Activated CD8-positive, alpha-beta memory T cell treated with anti-CD3 and anti-CD28 coated beads, Interleukin-2, amount 10 ng/mL, durations not matched to agents 7 days and 5 days (primary cell): ENCODE measurements at places on chromosomes 16 and 17. TPM values are rescaled to one million over a fixed set of nuclear protein-coding genes. Genes with fewer than 3 reads are reported as not detected.

NHERF2 gene
- total RNA-seq, result 2.2 TPM

ENPP7 gene
- 0.23 TPM for total RNA-seq

PPP1R9B gene
- total RNA-seq, result 121 TPM

NPIPB8 gene
- 1.5 TPM for total RNA-seq

WNK4 gene
- 0.59 TPM for total RNA-seq

CCDC40 gene
- 0.84 TPM for total RNA-seq

ZG16 gene
- total RNA-seq, result not detected

DNA sequence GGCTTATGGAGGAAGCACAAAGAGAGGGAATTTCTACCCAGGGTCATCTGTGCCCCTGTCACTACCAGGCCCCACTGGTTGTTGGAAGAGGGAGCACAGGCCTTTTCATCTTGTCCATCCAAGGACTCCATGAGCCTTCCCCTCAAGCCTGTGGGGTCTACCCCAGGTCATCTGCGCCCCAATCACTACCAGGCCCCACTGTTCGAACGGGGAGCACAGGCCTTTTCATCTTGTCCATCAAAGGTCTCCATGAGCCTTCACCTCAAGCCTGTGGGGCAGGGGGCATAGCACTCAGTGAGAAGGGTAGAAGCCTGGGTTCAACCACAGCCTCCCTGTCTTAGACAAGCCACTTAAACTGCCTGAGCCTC lies 101.5 kb upstream of the CDH5 start:
- no peaks in the 10 kb centered on the region for H3K36me3 ChIP-seq
- peaks cover 1% of the 10 kb centered on the region for H3K4me1 ChIP-seq
- no peak overlapping the region for H3K4me3 ChIP-seq
- H3K27me3 ChIP-seq, result peaks cover 28% of the 10 kb centered on the region
- H3K27ac ChIP-seq, result no peak overlapping the region
- peak; percentile 33 for DNase-seq

DNA sequence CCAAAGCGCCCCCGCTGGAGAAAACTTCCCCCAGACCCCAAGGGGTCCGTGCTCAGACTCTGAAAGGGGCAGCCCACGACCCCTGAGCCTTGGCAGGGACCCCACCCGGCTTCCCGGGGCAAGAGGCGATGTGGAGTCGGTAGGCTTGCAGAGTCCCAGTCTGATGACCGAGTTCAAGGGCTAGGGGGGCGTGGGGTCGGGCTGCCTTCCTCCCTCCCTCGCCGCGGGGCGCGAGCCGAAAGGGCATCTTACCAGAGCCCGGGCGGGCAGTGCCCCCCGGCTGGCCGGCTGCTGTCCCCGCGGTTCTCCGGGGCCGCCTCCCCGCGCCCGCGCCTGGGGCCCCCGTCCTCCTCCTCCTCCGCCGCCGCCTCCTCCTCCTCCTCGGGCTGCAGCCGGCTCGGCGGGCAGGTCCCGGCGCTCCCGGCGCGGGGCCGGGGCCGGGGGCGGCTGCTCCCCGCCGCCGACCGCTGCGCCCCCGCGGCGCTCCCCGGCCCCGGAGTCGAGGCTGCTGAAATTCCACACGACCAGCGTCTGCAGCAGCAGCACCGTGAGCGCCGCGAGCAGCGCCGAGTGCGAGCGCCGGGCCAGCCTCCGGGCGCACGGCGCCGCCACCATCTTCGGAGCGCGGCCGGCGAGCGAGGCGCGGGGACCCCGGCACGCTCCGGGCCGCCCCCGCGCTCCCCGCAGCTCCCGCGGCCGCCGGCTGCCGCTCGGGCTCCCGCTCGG lies 415 bp downstream of the XYLT1 start:
- peak overlapping the region; percentile 99 for H3K4me3 ChIP-seq
- peaks cover 30% of the 10 kb centered on the region for H3K36me3 ChIP-seq
- peak overlapping the region; percentile 81 for H3K27ac ChIP-seq
- peaks cover 11% of the 10 kb centered on the region for H3K27me3 ChIP-seq
- DNase-seq, result peak; percentile 48

DNA sequence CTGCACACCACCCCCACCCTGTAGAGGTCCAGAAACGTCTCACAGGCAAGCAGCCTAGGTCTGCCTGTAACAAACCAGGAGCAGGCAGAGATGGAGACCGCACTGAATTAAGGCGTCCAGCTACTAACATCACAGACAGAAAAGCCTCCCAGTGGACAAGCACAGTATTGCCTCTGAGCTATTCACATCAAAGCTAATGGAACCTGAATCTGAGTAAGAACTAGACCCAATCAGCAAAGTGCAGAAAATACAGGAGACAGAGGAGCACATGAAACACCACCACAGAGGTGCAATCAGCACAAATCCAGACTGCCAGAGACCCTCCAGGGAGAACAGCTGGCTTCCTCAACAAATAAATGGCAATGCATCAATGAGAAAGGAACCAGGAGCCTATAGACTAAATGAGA lies 22.2 kb upstream of the PEMT start:
- peaks cover 7% of the 10 kb centered on the region for H3K27me3 ChIP-seq
- H3K27ac ChIP-seq, result no peak overlapping the region
- peak; percentile 69 for DNase-seq
- H3K4me1 ChIP-seq, result no peaks in the 10 kb centered on the region
- H3K4me3 ChIP-seq, result no peak overlapping the region
- H3K36me3 ChIP-seq, result no peaks in the 10 kb centered on the region

GRCh38 chr16:49575346-49576172 lies 202.0 kb downstream of the C16orf78 start:
- no peak for DNase-seq
- H3K4me1 ChIP-seq, result no peaks in the 10 kb centered on the region
- H3K27ac ChIP-seq, result no peak overlapping the region
- H3K4me3 ChIP-seq, result no peak overlapping the region

DNA sequence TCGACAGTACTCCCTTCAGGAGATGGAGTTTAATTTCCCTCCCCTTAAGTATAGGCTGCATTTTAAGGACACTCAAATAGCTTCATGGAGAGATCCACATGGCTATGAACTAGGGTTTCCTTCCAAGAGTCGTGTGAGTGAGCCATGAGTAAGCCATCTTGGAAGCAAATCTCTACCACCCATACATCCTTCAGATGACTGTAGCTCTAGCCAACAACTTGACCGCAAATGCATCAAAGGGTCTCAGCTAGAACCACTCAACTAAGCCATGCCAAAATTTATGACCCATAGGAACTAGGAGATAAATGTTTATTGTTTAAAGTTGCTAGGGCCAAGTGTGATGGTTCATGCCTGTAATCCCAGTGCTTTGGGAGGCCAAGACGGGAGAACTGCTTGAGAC lies 43.4 kb downstream of the METTL16 start:
- H3K4me3 ChIP-seq, result no peak overlapping the region
- H3K27me3 ChIP-seq, result no peaks in the 10 kb centered on the region
- no peak overlapping the region for H3K27ac ChIP-seq
- no peaks in the 10 kb centered on the region for H3K4me1 ChIP-seq
- DNase-seq, result no peak

- no peaks in the 10 kb centered on the region for H3K4me1 ChIP-seq
- no peak for DNase-seq
- no peak overlapping the region for H3K4me3 ChIP-seq
- H3K36me3 ChIP-seq, result peaks cover 2% of the 10 kb centered on the region
- H3K27ac ChIP-seq, result no peak overlapping the region
Observed at GRCh38 chr17:41383690-41384089, 1.6 kb upstream of the KRT34 start.

DNA sequence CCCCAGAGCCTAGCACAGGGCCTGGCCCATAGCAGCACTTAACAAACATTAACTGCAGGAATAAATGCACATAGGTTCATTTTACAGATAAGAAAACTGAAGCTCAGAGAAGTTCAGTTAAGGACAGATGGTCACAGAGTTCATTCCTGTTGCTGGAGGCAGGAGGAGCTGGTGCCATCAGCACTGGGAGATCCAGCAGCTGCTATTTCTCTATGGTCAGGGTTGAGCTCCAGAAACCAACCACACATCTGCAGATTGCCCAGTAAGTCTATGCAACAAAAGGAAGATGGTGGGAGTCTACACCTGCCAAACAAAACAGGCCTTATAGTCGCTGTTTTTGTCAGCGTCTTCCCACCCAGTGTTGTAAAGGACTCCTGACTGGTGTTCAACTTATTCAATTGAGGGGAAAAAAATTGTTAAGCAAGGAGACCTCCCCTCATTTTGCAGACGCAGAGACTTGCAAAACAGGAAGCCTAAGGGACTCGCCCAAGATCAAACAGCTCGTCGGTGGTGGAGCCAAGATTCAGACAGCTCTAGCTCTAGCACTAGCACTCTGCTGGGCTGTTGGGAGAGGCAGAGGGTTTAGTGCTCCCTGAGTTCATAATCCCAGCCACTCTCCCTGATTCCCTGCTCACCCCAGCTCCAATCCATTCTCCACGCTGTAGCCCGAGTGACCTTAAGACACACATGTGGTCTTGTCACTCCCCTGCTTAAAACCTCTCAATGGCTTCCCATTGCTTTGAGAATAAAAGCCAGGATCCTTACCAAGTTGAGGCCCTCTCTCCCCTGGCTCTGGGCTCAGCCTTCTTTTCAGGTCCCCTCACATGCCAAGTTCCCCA lies 9.0 kb downstream of the NOG start:
- H3K27me3 ChIP-seq, result peaks cover 64% of the 10 kb centered on the region
- no peaks in the 10 kb centered on the region for H3K36me3 ChIP-seq
- no peak for DNase-seq
- no peaks in the 10 kb centered on the region for H3K4me1 ChIP-seq

DNA sequence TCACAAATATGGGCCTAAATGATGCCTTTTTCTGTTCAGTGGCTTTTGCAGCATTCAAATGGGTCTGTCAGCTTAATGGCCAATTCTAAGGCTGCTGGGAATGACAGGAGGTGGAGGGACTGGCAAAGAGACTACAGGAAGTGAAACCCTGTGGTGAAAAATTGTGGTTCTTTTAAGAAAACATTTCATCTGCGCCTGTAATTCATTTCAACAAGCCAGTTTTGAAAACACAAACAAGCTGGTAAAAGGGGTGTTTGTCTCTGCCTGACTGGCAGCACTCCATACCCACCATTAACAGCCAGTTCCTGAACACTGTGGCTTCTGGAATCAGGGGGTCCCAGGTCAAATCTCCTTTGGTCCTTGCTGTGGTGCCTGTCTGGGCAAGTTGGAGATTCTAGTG lies 3.6 kb upstream of the KDM8 start:
- peaks cover 59% of the 10 kb centered on the region for H3K4me1 ChIP-seq
- DNase-seq, result peak; percentile 69
- peak overlapping the region; percentile 91 for H3K27ac ChIP-seq
- peak overlapping the region; percentile 35 for H3K4me3 ChIP-seq
- peaks cover 9% of the 10 kb centered on the region for H3K36me3 ChIP-seq

DNA sequence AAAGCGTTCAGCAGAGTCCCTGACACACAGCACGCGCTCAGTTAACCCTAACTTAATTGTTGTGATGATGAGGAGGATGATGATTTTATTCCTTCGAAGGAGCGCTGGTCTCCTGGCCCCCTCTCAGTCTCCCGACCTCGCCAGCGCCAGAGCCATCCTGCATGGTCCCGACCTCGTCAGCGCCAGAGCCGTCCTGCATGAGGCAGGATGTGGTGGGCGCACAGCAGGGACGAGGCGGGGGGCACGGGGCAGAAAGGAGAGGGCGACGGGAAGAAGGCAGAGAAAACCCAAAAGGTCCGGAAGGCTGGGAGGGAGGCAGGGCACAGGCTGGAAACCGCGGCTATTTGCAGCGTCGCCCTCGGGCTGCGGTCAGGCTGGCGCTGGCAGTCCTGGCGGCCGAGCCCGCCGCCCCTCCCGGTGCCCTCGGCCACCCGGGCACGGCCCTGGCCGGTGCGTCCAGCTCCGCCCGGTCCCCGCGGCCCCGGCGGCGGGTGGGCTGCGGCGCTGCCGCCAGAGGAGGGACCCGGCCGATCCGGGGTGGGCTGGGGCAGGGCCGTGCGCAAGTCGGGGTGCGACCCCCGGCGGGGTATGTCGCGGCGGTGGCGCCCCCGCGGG lies 3.0 kb upstream of the TAC4 start:
- H3K4me1 ChIP-seq, result peaks cover 13% of the 10 kb centered on the region
- peak overlapping the region; percentile 79 for H3K27ac ChIP-seq
- H3K4me3 ChIP-seq, result peak overlapping the region; percentile 79
- no peaks in the 10 kb centered on the region for H3K36me3 ChIP-seq
- no peak for DNase-seq

DNA sequence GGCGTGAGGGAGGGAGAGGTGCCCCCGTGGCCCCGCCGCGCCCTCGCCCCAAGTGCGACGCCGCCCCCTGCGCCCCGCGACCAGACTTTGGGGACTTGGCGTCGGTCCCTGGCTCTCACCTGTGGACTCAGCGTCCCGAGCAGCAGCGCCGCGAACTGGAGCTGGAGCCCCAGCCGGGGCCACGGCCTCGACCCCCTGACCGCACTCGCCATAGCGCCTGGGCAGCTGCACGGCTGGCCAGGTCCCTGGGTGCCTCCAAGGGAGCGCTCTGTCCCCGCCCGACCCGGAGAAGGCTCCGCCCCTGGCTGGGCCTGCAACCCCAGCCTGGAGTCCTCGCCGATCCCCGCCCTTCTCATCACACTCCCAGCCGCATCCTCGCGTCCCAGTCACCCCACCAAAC lies at the start of gene ERN2:
Gene ERN2, minus strand, starts transcription at position 247 of the 400 bp plus-strand sequence. Its CDS starts 35 bp downstream, at position 212.
- H3K4me1 ChIP-seq, result no peaks in the 10 kb centered on the region
- H3K36me3 ChIP-seq, result no peaks in the 10 kb centered on the region
- H3K27ac ChIP-seq, result no peak within 1 kb of the TSS
- H3K27me3 ChIP-seq, result peaks cover 58% of the 10 kb centered on the region
- no peak for DNase-seq
- H3K4me3 ChIP-seq, result no peak within 1 kb of the TSS

- H3K27ac ChIP-seq, result no peak overlapping the region
- DNase-seq, result no peak
- H3K27me3 ChIP-seq, result no peaks in the 10 kb centered on the region
- H3K4me1 ChIP-seq, result no peaks in the 10 kb centered on the region
- H3K4me3 ChIP-seq, result no peak overlapping the region
- no peaks in the 10 kb centered on the region for H3K36me3 ChIP-seq
Observed at GRCh38 chr16:64321881-64322280, 800.0 kb downstream of the CDH11 start.
